ENCODE measurements at places on chromosomes 12 and 14.

DNA sequence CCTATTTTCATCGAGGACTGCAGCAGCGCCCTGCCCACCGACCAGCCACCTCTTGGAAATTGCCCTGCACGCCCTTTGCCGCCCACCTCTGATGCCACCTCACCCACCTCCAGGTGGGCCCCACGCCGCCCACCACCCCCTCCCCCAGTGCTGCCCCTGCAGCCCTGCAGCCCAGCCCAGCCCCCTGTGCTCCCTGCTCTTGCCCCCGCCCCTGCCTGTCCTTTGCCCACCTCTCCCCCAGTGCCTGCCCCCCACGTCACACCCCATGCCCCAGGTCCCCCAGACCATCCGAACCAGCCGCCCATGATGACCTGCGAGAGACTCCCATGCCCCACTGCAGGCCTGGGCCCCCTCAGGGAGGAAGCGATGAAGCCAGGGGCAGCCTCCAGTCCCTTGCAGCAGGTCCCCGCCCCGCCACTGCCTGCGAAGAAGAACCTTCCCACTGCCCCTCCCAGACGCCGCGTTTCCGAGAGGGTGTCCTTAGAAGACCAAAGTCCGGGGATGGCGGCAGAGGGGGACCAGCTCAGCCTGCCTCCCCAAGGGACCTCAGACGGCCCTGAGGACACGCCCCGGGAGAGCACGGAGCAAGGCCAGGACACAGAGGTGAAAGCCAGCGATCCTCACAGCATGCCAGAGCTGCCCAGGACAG, 96.5 kb downstream of the LGMN start:
- DNase-seq = no peak

DNA sequence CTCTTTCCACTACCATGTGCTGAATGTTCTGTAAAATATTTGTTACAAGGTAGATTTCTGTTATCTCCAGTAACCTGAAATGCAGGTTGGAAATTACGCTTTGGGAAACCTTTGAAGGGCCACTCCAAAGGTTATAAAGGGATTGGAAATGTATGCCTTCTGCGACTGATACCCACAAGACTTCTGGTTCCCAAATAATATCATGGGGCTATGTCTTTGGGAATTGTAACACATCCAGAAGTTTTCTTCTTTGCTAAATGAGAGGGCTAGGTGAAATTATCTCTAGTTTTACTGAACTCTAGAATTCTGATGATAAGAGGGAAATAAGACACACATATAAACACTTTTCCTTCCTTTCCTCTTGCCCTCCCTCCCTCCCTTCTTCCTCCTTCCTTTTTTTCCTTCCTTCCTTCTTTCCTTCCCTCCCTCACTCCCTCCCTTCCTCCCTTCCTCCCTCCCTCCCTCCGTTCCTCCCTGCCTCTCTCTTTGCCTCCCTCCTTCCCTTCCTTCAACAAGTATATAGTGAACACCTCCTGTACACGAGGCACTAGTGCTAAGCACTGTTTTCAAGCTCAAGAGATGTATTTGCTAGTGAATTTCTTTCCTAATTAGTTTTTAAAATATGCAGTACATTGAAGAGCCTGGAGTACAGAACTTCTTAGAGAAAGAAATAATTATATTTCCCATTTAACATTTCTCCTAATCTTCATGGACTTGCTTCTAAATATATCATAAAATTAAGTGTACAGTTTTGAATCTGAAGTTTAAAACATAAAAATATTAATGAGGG, 10.1 kb downstream of the HMGA2 start:
- DNase-seq = no peak

- DNase-seq = no peak
Observed at GRCh38 chr14:36208690-36209278, 32.3 kb upstream of the PTCSC3 start.

- DNase-seq = no peak
Observed at GRCh38 chr12:109606320-109607028, 32.9 kb downstream of the MVK start.

GRCh38 chr12:13727707-13728195, 253.7 kb downstream of the GRIN2B start:
- peak; percentile 12 for DNase-seq

DNA sequence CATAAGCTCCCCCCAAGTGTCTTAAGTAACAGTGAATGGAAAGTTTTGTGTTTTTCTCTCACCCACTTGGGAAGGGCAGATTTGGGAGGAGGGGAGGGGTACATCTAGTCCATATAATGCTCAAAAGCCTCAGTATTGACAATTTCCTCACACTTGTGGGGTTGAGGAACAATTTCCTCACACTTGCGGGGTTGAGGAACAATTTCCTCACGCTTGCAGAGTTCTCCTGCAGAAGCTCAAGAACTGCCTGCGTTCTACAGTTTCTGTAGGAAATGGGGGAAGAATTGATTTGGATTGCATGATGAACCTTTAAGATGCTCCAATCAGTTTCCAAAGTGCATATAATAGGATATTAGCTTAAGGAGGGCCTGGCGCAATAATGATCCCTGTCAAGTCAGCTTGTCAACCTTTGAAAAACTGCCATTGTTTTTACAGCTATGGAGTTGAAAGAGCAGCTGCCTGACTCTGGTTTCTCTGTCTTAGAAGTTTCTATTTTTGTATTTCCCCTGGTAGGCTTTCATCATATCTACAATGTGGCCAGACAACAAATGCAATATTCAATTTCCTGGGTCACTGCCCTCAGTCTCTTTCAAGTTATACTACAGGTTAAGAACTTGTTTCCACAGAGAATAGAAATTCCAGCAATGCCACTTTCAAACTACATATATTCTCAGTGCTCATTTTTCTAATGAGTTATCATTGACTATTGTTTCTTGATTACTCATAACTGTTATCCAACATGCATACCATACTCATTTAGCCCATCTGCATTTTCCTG, 66.5 kb downstream of the PLEKHG7 start:
- DNase-seq = peak; percentile 31

GRCh38 chr14:94405486-94405885, 17.1 kb upstream of the SERPINA1 start:
- no peak for DNase-seq

DNA sequence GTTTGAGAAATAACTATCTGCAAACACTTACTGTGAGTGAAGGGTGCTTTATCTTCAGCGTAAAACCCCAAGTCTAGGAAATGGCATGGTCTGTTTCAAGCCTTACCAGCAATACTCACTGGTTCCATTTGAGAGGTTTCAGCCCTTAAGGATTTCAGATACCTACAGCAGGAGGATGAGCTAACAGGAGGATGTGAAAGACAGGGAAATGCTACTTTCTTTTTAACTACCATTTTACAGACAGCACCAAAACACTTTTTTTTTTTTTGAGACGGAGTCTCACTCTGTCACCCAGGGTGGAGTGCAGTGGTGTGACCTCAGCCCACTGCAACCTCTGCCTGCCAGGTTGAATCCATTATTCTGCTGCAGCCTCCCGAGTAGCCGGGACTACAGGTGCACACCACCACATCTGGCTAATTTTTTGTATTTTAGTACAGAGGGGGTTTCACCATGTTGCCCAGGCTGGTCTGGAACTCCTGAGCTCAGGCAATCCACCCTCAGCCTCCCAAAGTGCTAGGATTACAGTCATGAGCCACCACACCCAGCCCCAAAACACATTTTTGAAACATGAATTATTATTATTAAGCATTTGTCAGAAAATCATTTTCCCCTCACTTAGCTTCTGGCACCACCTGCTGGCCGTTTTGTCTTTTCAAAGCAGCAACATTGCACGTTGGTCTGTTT, 4.6 kb downstream of the MTRFR start:
- peak; percentile 77 for DNase-seq

DNA sequence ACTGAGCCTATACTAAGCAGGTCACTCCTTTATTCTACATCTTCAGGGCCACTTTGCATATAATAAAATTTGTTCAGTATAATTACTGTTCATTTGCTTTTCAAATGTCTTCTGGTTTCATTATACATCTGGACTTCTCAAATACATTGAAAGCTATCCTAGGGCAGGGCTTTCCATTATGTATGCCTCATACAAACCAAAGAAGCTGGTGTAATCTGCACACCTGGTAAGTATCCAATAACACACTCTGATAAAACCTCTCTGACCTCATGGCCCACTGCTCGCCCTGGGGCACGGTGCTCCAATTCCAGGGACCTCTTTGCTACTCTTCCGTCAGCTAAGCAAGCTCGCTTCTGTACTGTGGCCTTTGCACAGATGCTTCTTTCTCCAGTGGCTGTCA, 21.9 kb upstream of the ISM2 start:
- no peak for DNase-seq

DNA sequence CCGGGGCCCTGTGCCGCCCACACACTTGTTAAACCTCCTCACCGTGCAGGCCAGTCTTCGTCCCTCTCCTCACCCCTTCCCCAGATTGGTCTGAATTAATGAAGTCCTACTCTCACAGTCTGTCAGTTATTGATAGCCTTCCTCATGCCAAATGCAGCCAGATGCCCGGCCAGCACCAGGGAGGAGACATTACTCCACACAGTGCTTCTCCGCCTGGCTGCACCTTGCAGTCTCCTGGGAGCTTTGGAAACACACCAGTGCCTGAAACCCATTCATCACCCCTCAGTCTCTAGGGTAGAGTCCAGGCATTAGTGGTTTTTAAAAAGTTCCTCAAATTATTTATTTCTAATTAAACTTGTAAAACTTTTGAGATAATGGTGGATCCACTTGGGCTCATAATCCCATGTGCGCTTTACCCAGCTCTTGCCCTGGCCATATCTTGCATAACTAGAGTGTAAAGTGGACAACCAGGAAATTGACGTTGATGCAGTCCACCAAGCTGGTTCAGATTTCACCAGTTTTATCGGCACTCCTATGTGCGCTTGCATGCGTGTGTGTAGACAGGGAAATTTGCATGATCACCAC, 38.2 kb upstream of the TSPAN9 start:
- DNase-seq = no peak

- DNase-seq = no peak
Observed at GRCh38 chr14:99795046-99795445, 1.8 kb downstream of the EML1 start.

Data from bronchial epithelial cell (primary cell).